Hindlimb muscle (tissue), 1 donor: ENCODE measurements at places on chromosomes 3 and 15. TPM values are rescaled to one million over a fixed set of nuclear protein-coding genes. Genes with fewer than 3 reads are reported as not detected.

ZNF80 gene
- 0.09 TPM for polyA plus RNA-seq

DNASE1L3 gene
- polyA plus RNA-seq: 0.61 TPM

SLC28A1 gene
- polyA plus RNA-seq: 0.32 TPM

UBAP1L gene
- polyA plus RNA-seq: 6.4 TPM

DGKG gene
- polyA plus RNA-seq: 0.89 TPM

TLR9 gene
- polyA plus RNA-seq: 0.28 TPM

IL5RA gene
- not detected for polyA plus RNA-seq

GP9 gene
- polyA plus RNA-seq: 0.30 TPM

APOD gene
- polyA plus RNA-seq: 36.5 TPM

CACNA1D gene
- polyA plus RNA-seq: 1.0 TPM

GHSR gene
- polyA plus RNA-seq: not detected

ZNF774 gene
- 3.6 TPM for polyA plus RNA-seq

GASK1A gene
- polyA plus RNA-seq: 6.1 TPM

FSIP1 gene
- polyA plus RNA-seq: 0.94 TPM

OIP5 gene
- polyA plus RNA-seq: 3.4 TPM

DPH6 gene
- 14.4 TPM for polyA plus RNA-seq

DNA sequence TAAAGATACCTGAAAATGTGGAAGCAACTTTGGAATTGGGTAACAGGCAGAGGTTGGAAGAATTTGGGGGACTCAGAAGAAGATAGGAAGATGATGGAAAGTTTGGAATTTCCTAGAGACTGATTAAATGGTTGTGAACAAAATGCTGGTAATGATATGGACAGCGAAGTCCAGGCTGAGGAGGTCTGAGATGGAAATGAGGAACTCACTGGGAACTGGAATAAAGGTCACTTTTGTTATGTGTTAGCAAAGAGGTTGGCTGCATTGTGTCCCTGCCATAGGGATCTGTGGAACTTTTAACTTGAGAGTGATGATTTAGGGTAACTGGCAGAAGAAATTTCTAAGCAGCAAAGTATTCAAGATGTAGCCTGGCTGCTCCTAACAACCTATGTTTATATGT is 13.0 kb downstream of the MITF start:
- no peak for DNase-seq

GRCh38 chr3:36901588-36901987 is 43.3 kb downstream of the TRANK1 start:
- DNase-seq: no peak

- no peak for DNase-seq
Observed at GRCh38 chr3:168260859-168261258, 165.1 kb upstream of the GOLIM4 start.

GRCh38 chr3:153785901-153786300 is 335.3 kb upstream of the ARHGEF26 start:
- no peak for DNase-seq

GRCh38 chr3:41118461-41119390 is 80.6 kb upstream of the CTNNB1 start:
- no peak for DNase-seq

DNA sequence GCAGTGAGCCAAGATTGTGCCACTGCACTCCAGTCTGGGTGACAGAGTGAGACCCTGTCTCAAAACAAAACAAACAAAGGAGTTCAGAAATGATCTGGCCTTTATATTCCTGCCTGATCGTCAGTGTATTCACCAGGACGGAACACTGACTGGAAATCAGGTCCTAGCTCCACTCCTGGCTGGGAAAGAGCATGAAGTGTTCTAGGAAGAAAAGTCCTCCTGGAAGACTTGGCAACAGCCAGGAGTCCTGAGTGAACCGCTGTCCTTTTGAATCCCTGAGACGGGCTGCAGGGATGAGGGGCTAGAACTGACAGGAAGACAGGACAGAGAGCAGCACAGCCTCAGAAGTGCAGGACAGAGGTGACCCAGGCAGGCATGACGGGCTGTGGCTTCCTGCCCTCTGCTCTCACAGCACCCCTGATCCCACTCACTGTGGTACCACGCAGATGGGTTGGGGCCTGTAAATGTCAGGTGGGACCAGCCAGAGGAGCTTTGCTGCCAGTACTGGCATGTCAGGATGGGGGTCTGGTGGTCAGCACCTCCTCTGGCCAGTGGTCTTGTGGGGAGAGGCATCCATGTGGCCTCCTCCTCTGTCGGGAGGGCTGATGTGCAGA is 23.5 kb downstream of the FAN1 start:
- no peak for DNase-seq

DNA sequence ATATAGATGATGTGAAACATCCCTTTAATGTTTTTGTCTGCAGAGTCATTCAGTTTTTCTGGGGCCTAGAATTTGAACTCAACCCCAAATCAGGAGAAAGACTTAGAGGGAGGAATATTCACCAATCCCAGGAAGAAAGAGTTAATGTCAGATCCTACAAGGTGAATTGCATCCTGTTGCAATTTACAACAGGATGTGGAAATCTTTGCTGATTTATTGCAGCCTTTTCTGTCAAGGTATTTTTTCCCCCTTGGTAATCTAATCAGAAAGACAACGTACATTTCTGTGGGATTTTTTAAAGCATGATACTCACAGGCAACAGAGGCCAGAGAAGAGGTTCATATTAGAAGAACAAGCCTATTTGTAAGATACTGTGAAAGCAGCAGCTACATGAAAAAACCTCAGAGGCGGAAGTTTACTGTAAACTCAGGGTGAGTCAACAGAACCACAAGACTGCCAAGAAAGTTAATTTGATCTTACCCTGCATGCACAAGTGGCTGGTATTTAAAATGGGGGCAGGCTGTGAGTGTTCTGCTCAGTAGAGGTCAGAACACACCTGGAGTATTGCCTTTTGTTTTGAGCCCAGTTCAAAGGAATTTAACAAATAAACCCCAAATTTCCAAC is 531.9 kb downstream of the AGBL1 start:
- no peak for DNase-seq

GRCh38 chr3:156516961-156517360 is 38.0 kb downstream of the SSR3 start:
- no peak for DNase-seq

DNA sequence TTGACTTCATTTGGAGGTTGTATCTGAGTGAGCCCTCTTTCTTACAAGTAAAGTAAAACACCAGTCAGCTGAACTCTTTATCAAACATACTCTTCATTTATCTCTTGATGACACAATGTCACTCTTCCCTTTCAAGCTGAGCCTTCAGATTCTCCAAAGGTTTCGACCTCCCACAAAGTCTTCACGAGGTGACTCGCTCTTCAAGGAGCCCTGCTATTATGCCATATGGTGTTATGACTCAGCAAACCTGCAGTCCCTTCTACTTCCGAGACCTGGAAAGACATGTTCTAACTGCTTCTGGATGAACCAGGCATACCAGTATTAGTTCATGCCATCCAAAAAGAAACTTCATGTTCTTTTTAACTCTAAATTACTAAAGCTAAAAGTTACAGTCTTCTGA is 23.1 kb downstream of the AADAC start:
- no peak for DNase-seq

DNA sequence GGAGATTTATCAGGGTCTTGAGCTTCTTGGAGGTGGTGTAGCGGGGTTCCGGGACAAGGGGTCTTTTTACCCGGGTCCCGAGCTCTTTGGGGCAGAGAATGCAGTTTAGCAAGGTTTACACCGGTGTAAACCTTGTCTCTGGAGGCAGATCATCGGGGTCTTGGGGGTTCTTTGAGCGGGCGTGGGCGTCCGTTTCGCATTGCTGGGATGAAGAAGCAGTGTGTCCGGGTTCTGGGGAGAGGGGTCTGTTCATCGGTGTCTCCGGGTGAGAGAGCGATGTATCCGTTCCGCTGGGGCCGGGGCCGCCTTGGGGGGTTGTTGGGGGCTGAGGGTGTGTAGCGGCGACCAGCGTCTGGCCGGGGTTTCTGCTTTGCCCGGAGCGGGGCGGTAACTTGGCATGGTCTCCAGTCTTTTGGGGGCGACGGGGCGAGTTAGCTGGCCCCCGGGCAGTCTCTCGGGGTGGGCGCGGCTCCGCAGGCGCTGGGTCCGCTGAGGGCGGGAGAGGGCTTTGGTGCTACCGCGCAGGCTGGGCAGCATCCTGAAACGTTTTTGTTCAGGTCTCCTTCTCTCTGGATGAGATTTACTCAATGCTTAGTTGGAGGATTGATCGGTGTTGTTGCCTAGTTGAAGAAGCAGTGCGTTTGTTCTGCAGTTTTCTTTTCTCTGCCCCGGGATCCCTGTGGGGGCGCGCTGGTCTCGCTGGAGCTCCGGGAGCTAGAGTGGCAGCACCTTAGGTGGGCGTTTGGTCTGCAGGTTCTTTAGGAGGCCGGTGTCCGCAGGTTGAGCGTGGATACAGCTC is 843 bp downstream of the GLCE start:
- peak; percentile 26 for DNase-seq

GRCh38 chr3:59243476-59243875 is 193.7 kb upstream of the CFAP20DC start:
- no peak for DNase-seq

DNA sequence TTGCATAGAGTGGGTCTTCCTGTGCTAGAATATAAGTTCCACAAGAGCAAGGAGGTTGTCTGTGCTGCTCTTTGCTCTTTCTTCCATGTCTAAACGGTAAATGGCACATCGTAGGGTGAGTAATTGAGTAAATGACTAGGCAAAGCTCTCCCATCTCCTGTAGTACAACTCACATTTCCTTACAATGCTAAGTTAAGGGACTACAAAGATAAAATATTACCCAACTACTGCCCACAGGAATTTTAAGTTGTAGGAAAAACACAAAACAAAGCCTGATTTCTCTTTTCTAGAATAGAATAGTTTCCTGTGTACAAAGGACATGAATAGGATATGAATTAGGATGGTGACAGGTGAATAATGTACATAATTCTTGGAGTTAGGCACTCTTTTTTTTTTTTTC is 19.9 kb upstream of the LRIG1 start:
- no peak for DNase-seq

GRCh38 chr3:127849368-127849767 is 27.1 kb upstream of the MGLL start:
- DNase-seq: no peak

DNA sequence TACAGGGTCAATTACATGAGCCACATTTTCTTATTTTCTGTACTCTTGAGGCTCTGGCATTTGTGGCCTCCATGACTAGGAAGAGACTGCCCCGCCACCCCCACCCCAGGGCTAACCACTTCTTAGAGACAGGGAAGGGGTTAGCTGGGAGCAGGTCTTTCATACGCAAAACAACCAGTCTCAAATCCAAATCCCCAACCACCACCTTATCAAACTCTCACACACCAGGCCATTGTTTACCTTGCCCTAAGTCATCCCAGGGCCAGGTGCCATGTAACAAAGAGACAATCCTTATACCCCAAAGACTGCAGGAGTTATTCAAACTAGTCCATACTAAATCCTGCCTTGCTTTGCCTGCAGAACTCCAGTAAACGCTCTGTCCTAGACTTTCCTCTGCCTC is 77.8 kb downstream of the B3GNT5 start:
- no peak for DNase-seq

DNA sequence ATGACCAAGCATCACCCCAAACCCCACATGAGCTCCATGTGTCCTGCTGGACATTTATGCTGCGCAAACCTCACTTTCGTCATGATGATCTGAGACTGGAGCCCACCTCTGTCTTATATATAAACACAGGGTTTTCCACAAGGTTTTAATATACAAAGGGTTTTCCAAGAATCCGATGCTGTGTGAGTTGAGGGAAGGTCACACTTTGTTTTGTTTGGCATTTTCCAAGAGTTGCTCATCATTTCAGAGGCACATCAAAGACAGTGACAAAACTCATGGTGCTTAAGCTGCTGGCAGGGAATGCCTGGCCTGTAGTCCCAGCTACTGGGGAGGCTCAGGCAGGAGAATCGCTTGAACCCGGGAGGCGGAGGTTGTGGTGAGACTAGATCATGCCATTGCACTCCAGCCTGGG is 20.0 kb downstream of the EFCC1 start:
- DNase-seq: no peak

GRCh38 chr3:155895379-155895900 is 25.0 kb downstream of the GMPS start:
- no peak for DNase-seq

DNA sequence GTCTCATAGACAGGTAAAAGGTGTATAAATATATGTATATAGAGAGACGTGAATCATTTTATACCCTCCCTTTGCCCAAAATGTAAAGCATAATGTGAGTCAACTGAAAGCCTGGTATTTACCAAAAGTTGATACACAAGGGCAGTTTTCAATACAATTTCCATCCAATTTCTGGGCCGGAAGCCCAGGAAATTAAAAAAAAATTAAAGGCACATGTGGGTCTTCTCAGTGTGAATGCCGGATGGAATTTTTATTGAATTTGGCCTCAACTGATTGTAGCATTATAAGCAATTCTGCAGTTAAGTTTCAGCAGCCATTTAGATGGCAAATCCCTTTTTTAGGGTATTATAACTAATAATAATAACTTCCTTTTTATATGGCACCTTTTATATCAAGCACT is 3.3 kb upstream of the CNTN3 start:
- DNase-seq: no peak

DNA sequence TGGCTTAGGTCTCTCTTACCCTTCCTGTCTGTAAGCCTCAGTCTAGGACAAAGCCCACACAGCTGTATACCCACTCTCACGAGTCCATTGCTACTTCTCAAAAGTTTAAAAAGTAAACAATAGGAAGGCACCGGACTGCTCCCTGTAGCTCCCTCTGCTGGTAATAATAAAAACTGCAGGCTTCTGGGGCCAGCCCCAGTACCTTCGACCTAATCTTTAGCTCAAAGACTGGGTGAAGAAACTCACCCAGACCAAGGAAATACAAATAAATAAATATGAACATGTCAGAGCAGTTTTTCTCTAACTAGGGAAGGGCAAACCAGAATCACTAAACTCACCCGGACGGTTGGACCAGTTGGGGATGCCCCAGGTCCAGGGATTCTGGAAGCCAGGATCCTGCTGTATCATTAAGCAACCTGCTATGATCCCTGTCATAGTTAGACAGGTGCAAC is 5.0 kb downstream of the FAM219B start:
- DNase-seq: peak; percentile 57

GRCh38 chr3:39445927-39446326 is 21.6 kb upstream of the MOBP start:
- no peak for DNase-seq

GRCh38 chr3:127162947-127163645 is 29.8 kb upstream of the PRR23E start:
- DNase-seq: no peak

DNA sequence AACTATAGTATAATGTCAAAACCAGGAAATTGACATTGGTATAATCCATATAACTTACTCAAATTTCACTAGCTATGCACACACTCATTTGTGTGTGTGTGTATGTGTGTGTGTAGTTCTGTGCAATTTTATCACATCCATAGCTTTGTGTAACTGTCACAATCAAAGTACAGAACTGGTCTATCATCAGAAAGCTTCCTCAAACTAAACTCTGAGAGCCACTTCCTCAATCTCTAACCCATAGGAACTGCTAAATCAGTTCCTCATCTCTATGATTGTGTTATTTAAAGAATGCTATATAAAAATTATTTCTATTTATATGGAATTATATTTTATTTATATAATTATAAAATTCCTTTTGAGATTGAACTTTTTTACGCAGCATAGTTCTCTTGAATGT is 18.1 kb downstream of the LNP1 start:
- DNase-seq: no peak
